CD4-positive, alpha-beta T cell treated with Interleukin-10 for 1 hour (primary cell): ENCODE measurements at places on chromosomes 7 and 10.

DNA sequence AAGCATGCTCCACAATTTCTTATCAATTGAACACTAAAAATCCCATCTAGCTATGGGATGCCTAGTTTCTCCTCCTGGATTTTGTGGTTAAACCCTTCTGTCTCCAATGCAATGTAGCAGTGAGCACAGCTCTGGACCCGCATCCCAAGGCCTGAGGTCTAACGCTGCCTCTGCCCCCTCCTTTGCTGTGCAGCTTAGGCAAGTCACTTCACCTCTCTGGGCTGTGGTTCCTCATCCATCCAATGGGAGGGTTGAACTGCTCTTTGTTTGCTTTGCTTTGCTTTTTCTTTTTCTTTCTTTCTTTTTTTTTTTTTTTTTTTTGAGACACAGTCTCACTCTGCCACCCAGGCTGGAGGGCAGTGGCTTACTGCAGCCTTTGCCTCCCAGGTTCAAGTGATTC lies 69.2 kb downstream of the PARP12 start:
- DNase-seq = no peak

DNA sequence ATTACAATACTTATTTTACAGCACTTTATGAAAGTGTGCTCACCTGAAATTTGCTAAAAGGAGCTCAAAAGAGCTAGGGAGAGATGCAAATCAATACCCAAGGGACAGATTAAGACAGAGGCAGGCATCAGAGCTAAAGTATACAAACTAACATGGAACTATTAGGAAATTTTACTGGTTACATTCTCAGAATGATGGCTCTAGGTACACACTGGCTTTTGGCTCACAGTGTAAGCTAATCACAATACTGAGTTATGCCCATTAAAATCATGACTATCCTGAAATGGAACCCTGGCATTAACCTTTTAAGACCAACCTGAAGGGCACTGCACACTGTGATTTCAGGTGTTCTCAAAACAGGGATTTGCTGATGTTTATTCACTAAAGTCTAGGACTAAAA lies 98.1 kb downstream of the NT5C2 start:
- no peak for DNase-seq

GRCh38 chr7:28064437-28064836 lies 116.2 kb downstream of the JAZF1 start:
- DNase-seq = no peak

DNA sequence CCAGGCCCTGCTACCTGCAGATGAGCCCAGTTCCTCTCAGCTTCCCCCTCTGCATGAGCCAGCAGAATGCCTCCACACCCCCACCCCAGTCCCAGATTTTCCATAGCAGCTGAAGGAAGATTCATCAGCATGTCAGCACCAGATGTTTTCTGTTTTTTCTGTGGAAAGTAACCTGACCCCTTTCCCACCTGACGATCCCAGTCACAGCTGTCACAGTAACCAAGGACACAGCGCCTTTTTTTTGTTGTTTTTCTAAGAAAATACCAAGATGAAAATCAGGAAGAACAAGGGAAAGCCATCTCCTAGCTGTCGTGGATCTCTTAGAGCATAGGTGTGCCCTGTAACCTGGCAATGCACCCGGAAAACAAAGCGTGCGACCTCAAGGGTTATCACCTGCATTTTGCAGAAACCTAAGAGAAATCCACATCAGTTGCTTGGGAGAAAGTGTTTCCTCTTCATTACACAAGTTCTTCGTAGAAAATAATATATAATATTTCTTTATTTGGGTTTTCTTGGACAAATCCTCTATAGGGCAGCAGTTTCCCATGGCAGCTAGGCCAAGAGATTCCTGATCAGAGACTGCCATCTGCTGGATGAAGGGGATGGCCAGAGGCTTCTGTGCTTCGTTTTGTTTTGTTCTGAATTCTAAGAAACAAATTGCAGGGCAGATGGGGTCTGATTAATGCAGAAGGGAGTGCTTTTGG lies 401.9 kb downstream of the TNS3 start:
- DNase-seq = no peak

DNA sequence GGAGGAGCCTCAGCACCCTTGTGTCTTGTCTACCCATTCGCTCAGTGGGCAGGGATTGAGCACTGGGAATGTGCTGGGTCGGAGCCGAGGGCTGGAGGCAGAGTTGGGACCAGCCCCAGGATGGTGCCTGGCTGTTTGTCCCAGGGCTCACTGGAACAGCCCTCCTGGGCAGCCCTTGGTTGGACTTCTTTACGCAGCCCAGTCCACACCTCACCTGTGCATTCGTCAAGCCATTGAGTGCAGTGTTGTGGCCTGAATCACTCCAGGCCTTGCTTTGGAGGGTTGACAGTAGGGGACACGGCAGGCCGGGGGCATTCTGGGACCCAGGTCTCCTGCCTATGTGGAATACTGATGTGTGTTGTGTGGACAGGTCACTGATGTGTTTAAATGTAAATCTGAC lies 229.6 kb downstream of the MGMT start:
- no peak for DNase-seq

GRCh38 chr10:11548065-11548767 lies 63.2 kb downstream of the USP6NL start:
- no peak for DNase-seq

DNA sequence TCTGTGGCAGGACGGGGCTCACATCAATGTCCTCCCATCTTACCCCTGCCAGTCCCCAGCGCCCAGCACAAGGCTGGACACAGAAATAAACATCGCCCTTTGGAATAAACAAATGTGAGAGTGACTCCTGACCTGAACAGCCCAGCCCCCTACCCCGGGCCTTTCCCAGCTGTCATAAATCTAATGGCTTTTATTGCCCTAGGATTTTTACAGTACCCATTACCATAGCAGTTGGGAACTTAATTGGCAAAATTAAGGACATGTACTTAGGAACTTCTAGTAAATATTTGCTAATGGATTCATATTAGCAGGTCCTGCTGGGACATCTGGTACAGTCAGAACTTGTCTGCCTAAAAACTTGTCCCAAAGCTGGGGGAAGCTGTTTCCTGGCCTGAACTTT lies 76.6 kb downstream of the GLRX3 start:
- DNase-seq = no peak

DNA sequence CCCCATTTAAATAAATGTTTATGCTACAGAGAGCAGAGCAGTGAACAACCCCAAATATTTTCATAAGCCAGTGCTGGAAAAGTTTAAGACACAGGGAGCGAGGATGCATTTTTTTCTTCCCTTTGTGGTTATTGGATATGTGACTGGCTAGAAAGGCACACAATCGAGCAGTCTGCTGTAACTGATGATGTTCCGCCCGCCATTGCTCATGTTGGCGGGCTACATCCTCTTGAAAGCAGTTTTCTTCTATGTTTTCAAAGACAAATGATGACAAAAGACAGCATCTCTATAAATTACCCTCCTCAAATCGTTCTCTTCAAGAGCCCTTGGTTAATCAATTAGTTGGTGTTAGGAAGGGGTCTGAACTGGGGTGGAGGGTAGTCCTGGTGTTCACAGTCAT lies 269.8 kb downstream of the SKAP2 start:
- no peak for DNase-seq

DNA sequence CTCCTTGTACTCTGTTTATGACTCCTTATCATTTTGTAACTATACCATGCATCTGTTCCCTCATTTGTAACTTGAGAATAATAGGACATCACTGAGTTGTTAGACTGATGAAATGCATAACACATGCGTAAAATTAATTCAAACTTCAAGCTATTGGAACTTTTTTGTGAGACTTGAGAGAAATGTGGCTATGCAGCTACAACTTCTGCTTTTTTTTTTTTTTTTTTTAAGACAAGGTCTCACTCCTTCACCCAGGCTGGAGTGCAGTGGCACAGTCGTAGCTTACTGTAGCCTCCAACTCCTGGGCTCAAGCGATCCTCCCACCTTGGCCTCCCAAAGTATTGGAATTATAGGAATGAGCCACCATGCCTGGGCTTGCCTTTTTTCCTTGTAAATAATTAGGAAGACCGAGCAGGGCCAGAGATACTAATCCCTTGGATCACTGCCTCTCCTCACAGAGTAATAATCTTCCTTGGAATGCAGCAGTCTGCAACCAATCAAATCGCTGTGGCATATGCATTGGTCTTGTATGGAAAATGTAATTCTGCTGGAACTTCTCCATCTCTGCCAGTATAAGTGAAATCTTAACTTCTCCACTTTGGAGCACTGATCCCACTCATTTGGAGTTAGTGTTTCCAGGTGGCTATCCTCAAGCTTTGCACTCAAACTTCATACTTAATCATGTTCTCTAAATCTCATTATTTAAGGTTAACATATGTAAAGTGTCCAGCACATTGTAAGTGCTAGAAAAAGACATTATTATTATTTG lies 2.0 kb upstream of the PANK1 start:
- DNase-seq = no peak

DNA sequence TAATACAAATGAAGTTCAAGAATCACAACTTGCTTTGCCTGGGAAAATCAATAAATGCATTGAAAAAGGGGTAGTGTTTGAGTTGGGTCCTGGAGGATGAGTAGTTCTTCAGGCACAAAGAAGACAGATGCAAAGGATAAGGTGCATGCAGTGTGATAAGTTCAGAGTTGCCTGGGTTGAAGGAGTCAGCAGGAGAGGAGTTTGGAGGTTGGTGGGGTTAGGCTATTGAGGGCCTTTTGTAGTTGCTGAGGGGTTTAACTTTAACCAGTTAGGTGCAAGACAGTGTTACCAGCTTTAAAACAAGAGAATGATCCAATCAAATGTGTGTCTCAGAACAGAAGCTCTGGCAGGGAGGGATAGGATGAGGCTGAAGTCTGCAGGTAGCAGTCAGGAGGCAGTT lies 44.3 kb upstream of the GLCCI1 start:
- no peak for DNase-seq

GRCh38 chr7:30526163-30526562 lies 21.5 kb upstream of the GGCT start:
- no peak for DNase-seq

- no peak for DNase-seq
Observed at GRCh38 chr10:34771106-34771505, 44.0 kb downstream of the PARD3 start.

DNA sequence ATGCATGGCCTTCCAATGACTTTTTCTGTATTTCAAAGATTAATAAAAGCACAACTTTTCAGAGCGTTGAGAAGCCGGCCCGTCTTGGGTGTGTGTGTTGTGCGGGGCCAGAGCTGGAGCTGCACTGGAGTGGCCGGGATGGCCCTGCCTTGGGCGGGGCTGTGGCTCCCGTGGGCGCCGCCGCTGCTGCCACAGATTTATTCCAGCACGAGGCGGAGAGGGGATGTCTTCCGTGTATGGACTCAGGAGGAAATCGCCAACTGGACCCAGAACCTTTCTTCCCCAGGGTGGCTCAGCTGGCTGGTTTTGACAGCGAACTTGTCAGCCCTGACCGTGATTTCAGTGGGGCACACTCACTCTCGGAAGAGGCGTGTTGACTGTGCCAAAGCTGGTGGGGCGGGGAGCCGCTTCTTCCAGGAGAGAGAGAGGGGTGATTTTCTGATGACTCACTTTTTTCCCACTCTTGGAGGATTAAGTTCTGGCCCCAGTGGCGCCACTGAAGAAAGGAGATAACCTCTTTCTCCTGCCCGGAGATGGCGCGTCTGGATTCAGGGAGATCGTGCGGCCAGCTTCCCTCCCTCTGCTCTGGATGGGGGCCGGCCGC lies 72.4 kb downstream of the DNAJB6 start:
- DNase-seq = no peak

- DNase-seq = no peak
Observed at GRCh38 chr7:81062755-81063154, 143.9 kb upstream of the SEMA3C start.

GRCh38 chr10:88082806-88083596 lies 219.6 kb downstream of the PTEN start:
- DNase-seq = no peak

GRCh38 chr7:106911959-106912358 lies 46.9 kb downstream of the PIK3CG start:
- no peak for DNase-seq

DNA sequence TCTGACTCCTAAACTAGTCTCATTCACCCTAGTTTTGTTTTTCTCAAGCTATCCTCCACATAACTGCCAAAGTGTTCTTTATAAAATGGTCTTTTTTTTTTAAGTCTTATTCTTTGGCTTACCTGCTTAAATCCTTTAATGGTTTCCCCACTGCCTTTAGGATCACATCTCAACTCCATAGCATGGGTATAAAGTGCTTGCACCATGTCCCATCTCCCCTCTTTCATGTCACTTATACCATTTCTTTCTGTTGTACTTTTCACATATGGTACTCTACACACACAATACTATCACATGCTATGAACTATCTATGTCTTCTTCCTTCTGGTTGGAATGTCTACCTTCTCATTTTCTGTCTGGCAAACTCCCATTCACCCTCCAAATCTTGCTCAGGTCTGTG lies 5.1 kb downstream of the MTPAP start:
- DNase-seq = no peak

GRCh38 chr10:87505366-87506111 lies 846 bp downstream of the MINPP1 start:
- DNase-seq = peak; percentile 35

DNA sequence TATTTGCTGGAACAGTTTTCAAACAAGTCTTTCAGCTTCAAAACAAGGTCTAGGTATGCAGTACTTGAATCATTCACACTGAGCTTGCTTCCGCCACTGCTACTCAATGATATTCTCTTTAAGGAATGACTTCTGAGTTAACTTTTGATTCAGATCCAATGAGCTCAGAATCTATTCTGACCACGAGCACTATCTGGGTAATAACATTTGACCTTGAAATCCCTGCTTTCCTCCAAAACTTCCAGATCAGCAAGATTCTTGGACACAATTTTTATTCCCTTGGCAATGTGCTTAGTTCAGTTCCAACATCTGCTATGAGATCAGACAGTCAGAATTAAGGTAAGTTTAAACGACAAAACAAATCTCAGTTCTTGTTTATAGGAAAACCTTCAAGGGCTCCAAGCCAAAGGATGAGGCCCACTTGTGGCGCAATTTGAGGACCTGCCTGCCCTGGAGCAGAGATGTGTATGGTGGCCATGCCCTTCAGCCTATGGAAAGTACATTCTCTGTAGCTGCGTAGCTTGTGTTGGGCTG lies 87.2 kb downstream of the RNF216 start:
- no peak for DNase-seq

DNA sequence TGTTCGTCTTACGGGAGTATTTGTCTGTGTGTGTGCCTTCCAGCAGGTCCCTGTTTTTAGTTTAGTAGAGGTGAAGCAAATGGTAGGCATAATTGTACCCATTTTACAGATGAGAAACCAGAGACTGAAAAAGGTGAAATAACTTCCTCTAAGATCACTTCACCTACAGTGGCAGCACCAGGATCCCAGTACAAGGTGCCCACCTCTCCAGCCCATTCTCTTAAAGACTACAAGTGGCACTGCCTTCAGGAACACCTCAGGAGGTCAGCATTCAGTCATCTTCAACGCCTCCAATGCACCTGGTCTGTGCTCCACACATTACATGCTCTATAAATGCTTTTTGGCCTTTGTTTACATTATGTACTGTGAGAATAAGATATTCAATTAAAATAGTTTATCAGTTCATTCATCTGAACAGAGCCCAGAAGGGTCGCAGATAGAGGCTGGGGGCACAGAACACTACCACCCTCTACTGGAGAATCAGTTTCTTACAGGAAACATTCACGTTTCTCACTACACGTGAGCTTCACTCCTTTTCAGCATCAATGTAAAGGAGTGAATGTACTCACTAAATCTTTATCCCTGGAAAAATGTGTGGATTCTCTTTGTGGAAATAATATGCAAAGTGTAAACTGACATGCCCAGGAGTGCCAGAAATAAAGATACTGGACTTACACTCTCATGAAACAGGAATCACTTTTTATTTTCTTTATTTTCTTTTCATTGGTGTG lies 45.5 kb upstream of the ABLIM1 start:
- peak; percentile 25 for DNase-seq
